ENCODE measurements at places on chromosomes 4 and X.

DNA sequence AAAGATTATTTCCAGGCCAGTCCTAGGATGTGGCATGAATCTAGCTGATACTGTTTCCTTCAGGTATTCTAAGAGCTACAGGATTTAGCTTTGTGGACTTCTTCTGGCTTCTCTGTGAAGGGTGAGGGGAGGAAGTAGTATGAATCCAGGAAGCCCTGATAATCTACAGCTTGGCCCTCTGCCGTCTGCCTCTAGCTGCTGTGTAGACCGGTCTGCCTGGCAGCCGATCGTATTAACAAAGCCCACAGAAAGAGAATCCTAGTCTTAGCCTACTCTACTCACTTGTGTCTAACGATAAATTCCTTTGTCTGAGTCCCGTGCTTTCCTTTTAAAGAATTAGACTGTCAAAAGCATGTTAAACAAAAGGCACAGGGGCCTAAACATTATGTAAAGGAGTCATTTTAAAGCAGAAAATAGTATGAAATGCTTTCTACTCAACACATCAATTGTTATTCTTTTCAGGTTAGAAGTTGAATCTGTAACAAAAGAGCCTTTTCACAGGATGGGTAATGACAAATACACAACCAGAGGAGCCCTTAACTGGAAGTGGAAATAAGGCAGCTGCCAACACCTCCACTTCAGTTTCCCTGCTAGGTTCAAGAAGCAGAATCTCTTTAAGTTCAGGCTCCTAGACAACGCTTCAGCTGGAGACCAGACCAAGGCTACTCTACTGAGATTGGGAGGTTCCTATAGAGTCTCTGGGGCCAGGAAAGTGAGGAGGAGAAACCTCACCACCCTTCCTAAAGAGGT is 48.9 kb upstream of the UCP1 start:
- DNase-seq = no peak

DNA sequence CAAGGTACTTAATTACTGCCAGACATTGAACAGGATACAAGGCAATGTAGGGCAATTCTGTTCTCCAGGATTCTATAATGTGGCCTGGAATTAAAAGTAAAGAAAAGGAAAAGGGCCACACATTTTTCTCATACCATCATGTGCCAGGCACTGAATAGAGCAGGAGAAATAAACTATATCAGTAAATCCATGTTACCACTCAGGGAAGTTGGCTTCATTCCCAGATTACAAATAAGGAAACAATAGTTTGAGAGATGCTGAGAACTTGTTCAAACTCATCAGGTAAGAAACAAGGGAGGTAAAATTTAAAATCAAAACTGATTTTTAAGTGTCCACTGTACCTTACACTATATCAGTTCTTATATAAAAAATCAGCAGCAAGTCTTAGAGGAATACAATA is 645.0 kb upstream of the ATOH1 start:
- DNase-seq = no peak

DNA sequence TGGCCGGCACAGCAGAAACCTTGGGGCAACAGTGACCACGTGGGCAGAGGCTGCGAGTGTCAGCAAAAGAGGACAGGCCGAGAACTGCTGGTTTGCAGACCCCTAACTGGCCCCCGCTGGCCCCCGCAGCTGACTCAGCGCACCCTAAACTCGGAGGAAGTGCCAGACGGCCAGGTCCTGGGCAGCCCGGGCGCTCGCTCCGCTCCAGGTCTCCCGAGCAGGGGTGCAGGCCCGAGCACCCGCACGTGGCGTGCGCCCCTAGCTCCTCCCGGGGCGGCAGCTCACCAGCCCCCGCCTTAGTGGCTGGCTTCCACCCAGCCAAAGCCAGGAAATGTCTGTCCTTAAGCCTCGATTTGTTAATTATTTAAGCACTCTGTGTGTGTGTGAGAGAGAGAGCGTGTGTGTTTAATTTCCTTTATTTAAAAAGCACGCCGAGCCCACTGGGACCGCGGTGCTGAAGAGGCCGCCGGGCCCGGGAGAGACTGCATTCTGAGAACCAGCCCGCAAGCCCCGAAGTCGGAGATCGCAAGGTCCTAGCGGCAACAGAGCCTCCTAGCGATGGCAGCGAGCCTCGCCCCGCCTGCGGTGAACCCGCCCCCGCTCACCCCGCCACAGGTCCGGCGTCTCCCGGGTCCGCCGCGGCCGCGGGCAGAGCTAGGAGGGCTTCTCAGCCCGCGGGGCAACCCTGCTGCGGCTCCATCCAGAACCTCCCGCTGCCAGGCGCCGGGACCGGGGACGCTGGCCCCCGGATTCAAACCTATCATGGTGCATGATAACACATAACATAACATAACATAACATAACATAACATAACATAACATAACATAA is 45.9 kb upstream of the CDKN2AIP start:
- peak; percentile 49 for DNase-seq

GRCh38 chr4:117422297-117422696 is 336.9 kb upstream of the TRAM1L1 start:
- no peak for DNase-seq

DNA sequence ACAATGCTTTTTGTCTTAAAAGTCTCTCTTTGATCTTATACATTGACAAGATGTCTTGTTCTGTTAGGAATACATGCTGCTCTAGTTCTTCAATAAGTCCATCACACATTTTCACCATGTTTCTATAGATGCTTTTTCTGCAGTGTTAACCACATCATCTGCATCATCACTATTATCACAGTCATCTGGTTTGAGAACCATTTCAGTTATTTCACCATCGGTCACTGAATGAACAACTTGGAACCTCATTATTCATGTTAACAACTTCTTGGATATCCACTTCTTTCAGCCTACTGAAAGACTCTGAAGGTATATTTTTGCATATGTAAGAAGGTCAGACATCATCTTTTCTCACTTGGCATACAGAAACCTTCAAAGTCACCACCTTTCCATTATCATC is 975.2 kb downstream of the STIM2 start:
- DNase-seq = no peak

DNA sequence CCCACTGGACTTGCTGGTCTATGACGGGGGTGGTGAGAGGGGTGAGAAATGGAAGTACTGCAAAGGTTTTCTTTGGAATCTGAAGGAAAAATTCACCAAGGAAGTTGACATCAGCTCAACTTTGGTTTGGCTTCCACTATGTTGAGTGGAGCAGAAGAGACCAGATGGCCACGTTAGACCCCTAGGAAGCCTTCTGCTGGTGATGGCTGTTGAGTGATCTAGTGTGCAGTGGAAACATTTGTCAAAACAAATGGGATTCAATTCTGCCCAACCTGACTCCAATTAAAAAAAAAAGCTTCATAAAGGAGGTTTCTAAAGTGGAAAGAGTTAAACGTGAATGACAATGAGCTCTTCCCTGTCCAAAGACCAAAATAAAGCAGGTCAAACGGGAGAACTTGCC is 25.7 kb downstream of the SEL1L3 start:
- no peak for DNase-seq

DNA sequence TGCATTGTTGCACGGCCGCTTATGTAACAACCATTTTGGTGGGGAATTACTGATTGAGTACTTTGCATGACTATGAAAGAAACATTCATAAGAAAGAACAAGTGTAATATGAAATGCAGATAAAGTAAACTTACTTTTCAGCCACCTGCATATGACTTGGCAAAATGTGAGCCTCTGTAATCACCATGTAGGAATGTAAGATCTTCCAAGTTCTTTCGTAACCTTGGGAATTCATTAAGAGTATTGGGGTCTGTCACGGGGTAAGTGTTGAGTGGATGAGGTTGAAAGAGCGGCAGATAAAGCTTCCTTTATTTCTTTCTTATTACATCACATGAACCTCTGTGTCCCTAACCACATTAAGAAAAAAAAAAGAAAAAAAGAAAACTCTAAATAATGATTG is 348.5 kb upstream of the NR3C2 start:
- peak; percentile 19 for DNase-seq

DNA sequence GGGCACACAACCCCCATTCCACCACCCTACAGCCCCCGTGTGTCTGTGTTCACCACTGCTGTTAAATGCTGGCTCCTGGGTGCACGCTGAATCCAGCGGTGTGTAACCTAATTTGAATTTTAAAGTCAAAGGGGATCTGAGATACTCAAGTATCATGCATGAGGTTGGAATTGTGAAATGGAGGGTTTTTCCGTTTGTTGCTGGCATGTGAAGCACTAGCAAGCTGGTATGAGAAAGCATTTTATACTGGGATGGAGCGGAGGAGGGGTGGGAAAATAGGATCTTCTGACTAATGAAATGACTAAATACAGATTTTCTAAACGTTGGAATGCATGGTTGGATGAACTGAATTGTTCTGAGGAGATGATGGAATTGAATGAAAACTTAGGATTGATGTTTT is 36.9 kb upstream of the FAT1 start:
- peak; percentile 72 for DNase-seq

DNA sequence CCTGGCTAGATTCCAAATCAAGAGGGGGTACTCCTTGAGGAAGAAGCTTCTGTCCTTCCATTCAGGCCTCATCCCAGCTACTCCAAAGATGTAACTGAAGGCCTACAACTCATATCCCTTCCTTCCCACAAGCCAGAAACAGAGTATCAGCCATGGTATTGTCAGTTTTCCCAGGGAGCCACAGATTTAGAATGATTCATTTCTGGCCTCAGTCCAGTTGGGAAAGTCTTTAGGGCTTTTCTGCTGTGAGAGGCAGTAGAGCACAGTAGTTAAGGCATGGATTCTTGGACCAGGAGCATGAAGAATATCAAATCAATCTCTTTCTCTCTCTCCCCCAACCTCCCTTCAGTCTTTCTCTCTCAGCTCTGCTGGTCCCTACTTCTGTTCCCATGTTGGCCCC is 505.0 kb downstream of the BCOR start:
- DNase-seq = no peak

GRCh38 chr4:83307920-83308319 is 23.3 kb upstream of the COQ2 start:
- no peak for DNase-seq

DNA sequence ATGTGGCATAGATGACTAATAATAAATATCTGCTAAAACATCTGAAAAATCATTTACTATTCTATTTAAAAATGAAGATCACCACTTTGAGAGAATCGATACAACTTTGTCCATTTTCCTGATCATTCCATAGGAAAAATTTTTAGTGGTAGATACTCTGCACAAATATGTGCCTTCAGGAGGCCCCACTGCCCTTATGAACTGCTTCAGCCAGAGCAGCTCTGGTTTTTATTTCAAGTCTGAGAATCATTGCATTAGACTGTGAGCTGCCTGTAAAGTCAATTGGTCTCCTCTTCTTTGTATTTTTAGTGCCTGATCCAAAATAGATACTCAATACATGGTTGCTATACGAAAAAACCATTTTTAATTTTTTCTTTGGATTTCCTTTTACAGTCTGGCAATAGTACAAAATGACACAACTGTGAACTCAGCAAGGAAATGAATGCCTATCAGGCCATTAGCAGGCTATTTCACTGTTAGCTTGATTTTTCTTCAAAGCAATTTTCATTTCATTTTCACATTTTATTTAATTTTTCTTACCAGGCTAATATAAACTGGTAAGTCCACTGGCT is 69.1 kb downstream of the SHISA3 start:
- DNase-seq = no peak

DNA sequence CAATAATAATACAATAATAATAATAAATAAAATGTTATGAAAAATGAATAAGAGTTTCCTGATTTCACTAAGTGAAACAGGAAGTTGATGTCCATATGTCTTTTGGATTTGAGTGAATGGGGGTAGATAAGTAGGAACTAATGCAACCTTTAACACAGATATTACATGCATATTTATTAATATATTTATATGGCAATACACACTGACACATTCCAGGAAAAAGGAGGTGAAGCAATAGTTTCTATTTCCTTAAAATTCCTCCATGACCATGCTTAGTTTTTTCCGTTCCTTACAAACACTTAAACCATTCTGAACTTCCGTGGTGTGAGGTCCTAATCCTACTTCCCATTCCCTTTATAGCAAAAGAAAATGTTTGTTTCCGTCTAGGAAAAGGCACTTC is 48.3 kb downstream of the ATXN3L start:
- DNase-seq = no peak

- peak; percentile 64 for DNase-seq
These were observed 19.5 kb downstream of the RELL1 start for GRCh38 chr4:37666625-37667071.

GRCh38 chrX:24426921-24427746 is 38.0 kb upstream of the PDK3 start:
- DNase-seq = peak; percentile 58

GRCh38 chr4:127632420-127633403 is at the start of gene INTU:
TSS of gene INTU (plus strand) at chr4:127632957. CDS start at chr4:127633035, 78 bp downstream.
- DNase-seq = peak; percentile 94

DNA sequence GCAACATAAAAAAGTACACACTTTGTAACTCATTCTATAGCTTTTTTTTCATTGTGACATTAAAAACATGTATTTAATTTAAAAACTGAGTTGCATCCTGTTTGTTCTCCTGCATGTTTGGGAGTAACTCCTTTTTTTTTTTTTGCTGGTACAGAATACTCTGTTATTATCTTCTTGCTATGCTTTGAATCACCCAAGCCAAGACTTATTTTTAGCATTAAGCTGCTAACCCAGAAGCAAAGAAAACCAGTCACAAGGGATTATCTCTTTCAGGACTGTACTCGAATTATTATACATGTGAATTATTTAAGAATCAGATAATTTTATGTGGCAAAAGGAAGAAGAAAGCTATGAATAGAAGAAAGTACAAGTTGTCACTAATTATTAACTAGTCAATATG is 194.9 kb downstream of the ADAMTS3 start:
- DNase-seq = no peak

- DNase-seq = peak; percentile 92
These were observed 19.7 kb downstream of the MAEA start for GRCh38 chr4:1309261-1310010.

DNA sequence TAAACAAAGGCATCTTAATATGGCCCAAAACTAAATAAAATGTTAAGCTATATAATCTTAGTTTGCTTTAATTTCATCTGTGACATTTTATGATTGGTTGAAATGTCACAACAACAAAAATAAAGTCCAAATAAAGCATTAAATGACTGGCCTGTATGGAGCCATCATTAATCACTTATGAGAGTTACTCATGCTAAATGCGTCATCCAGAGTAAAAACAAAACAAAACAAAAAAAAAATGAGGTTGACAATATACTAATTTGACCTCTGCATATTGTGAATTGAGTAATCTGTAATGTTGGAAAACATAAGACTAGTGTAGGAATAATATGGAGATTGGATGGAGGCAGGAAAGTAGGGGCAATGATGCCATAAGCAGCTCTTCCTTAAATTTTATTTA is 139.7 kb downstream of the MAPK10 start:
- DNase-seq = no peak

DNA sequence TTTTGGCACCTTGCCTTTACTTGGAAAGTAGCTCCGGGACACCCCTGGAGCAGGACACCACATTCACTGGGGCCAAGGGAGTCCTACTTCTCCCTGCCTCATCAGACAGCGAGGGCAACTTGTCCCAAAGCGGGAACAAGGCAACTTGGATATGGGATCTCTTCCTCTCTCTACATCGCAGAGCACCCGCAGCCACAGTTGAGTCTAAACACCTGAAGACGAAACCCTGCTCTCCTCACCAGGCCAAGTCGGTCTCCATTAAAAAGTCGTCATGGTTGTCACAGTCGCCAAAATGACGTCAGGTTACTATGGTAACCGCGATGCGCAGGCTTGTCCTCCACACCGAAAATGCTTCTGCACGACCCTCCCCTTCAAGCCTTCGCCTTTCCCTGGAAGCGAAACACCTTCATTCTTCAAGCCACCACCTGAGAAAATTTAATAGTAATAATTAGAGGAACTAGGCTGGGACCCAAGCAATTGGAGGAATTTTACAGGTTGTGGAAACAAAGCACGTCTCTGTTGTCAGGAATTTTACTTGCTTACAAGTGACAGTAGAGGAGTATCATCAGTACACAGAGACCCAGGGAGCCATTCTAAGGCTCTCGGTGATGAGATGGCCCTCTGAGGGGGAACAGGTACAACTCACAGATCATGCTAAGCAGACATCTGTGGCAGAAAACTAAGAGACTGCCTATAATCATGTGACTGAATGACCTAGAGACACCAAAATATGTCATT is 30.5 kb upstream of the TCEAL4 start:
- DNase-seq = peak; percentile 76

Measured in muscle of back (tissue), 13 donors.